GM23338 (cell line): ENCODE measurements at places on chromosomes 4 and X. TPM values are rescaled to one million over a fixed set of nuclear protein-coding genes. Genes with fewer than 3 reads are reported as not detected.

DNA sequence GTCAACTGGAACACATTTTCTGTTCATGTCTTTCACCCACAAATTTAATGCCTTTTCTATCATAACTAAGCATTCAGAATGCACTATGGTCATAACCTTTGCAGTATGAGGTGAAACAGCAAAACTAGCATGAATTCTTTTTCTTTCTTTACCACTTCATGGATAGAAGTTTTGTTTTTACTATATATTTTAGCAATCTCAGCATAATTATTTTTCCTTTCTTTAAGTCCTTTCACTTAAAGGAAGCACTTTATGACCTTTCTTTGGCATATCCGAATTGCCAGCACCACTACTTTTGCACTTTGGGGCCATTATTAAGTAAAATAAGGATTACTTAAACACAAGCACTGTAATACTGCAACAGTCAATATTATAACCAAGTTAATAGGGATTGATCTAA lies 115.1 kb upstream of the DKK2 start:
- DNase-seq, result no peak

GRCh38 chr4:73801692-73802091 lies 34.8 kb upstream of the CXCL6 start:
- DNase-seq, result no peak

GRCh38 chr4:169906104-169906503 lies 120.1 kb downstream of the MFAP3L start:
- DNase-seq, result no peak

GRCh38 chrX:120839491-120839890 lies 36.2 kb downstream of the CT47B1 start:
- DNase-seq, result no peak

DNA sequence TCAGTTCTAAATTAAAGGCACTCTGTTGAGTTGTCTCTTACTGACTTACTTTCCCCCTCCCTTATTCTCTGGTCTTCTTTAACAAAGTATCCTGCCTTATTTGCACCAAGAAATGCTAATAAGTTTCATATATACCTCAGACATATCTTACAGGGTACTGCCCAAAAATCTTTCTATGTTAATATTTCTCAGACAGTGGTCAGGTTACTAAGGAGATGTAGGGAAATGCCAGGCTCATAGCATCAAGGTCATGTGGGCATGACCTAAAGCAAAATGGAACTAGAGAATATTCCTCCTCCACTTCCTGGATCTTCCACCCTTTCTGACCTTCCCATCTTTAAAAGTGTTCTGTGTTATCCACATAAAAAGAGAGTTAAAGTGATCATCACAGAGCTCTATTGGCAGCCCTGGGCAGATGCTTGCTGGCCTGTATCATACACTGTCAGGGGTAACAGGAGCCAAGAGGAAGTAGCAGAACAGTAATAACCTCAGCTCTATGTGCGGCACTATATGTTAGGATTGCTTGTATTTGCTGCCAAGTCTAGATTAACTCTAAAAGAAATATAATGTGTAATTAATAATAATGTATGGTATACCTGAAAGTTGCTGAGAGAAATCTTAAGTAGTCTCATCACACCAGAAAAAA lies 74.3 kb downstream of the IQCM start:
- DNase-seq, result no peak

DNA sequence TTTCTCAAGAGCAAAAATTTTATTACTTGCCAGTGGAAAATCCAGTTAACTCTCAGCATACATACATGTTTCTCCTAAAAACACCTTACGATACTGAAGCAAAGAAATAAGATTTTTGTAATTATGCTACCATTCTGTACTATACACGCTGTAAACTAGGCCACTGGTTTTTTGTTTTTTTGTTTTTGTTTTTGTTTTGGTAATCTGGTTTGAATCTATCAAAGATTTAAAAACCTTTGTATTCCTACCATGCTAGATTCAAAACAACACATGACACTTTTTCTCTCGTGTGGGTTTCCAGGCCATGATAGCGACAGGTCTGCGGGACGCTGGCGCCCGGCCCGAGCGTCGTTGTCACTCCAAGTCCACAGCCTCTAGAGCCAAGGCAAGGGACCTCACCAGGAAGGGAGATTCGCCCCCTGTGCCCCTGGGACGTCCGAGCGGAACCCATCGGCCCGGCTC lies 723 bp downstream of the TMEM192 start:
- DNase-seq, result no peak

GRCh38 chr4:87620086-87620485 lies 11.8 kb downstream of the DSPP start:
- no peak for DNase-seq

DNA sequence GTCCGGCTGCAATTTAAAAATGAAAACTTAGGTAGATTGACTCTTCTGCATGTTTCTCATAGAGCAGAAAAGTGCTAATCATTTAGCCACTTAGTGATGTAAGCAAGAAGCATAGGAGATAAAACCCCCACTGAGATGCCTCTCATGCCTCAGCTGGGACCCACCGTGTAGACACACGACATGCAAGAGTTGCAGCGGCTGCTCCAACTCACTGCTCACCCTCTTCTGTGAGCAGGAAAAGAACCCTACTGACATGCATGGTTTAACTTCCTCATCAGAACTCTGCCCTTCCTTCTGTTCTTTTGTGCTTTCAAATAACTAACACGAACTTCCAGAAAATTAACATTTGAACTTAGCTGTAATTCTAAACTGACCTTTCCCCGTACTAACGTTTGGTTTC lies 41.0 kb downstream of the MAP7D3 start:
- no peak for DNase-seq

DNA sequence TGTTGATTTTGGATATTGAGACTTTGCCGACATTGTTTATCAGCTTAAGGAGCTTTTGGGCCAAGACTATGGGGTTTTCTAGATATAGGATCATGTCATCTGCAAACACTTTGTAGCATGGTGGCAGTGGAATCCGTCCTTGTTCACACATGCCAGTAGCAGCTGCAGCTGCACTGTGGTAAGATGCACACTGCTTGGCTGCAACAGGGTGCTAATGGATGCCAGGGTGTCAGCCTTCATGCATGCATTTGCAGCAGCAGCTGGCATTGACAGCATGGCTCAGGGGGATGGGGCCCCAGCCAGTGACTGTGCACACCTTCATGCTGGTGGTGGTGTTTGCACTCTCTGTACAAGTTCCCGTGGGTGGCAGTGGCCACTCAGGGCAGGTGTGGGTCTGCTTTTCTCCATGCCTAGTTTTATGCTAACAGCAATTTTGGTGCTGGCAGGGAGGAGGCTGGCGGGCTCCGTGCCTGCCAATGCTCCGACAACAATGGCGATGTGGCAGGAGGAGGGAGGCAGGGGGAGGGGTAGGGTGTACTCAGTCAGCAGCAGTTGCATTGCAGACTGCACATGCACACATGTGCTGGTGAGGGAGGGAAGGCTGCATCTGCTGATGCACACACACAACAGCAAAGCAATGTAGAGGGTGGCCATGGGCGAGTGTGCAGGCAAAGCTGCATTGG lies 37.5 kb downstream of the BEX3 start:
- DNase-seq, result no peak

GRCh38 chr4:150962245-150962644 lies 52.8 kb downstream of the LRBA start:
- no peak for DNase-seq

DNA sequence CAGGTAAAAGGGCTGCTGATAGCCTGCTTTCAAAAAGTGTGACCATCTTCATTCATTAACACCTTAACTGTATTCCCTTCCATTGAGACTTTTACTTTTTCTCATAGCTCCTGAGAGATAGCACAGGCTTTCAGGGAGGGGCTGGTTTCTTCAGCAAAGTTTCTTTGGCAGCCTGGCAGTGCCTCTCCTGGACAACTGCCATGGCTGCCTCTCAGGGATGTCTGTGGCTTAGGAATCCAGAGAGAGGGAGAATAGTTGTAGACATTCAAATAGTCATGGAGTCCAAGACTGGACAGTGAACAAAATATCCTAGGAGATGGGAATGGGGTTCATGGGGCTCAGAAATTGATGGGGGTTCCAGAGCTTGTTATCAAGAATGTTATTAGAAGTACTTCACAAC lies 81.1 kb downstream of the FAM47B start:
- no peak for DNase-seq

DNA sequence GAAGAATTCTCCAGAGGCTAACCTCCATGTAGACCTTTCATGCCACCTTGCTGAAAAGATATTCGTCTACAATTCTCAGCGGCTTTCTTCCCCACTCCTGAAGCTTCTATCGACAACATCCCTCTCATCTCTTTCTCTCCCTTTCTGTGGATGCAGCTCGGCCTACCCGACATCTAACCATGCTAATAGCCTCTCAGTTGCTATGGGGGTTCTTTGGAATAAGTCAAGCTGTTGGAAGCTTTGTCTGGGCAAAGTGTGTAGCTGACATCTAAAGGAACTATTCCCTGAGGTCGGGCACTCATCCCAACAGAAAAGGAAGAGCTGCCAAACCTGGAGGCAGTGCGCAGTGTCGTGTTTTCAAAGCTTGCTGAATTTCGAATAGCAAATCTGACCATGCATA lies 192.1 kb downstream of the RBMX2 start:
- no peak for DNase-seq

- DNase-seq, result no peak
Observed at GRCh38 chrX:137771537-137771936, 205.6 kb downstream of the ZIC3 start.

TIMM8A gene
- 19.3 and 23.5 TPM in 2 replicates for total RNA-seq

ERCC6L gene
- total RNA-seq, result 21.2 and 23.1 TPM in 2 replicates

MAOB gene
- 0.39 and 1.0 TPM in 2 replicates for total RNA-seq

ITIH6 gene
- not detected in 2 replicates for total RNA-seq

RRH gene
- not detected in 2 replicates for total RNA-seq
